ENCODE measurements at places on chromosomes 13 and 19.

GRCh38 chr19:48883726-48884125 is 11.5 kb downstream of the PPP1R15A start:
- no peak for DNase-seq

- no peak for DNase-seq
Observed at GRCh38 chr19:51201712-51202111, 23.2 kb upstream of the CD33 start.

- no peak for DNase-seq
Observed at GRCh38 chr13:44274771-44275205, 98.8 kb upstream of the SERP2 start.

GRCh38 chr13:47610687-47611086 is 390.4 kb downstream of the SUCLA2 start:
- DNase-seq, result no peak

DNA sequence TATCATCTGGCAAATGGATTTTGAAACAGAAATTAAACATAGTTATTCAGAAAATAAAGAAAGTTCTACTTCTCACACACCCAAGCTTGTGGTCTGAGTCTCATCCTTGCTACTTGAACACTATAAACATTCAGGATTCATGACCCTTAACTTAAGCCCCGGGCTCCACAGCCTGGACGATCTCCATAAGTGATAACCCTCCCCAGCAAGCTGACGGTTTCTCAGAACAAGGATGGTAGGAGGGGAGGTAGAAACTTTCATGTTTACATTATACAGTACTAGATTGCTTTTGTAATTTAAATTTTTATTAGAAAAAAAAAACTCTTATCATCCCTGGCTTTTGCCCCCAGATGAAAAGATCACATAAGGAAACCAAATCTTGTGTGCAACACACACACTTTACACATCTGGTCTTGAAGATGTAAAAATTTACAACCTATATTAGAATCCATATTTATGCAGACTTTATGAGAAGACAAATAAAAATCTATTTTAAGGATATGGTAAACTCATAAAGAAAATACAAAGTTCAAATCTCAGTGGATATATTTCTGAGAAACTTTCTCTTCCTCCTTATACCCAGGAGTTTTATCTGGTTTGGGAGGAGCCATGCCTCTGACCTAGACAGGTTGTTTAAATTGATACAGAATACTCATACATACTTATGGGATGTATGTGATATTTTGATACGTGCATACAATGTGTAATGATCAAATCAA is 20.0 kb upstream of the ATP12A start:
- no peak for DNase-seq

GRCh38 chr19:29941828-29942403 is at the start of gene URI1:
Gene URI1, plus strand, starts transcription at chr19:29942239. Its CDS starts 309 bp downstream, at chr19:29942548.
- DNase-seq, result peak; percentile 82

- DNase-seq, result no peak
Observed at GRCh38 chr13:44303681-44304432, 69.8 kb upstream of the SERP2 start.

GRCh38 chr13:64639206-64639605 is 2590.9 kb downstream of the PCDH9 start:
- DNase-seq, result no peak

GRCh38 chr13:84126671-84127171 is 244.4 kb upstream of the SLITRK1 start:
- peak; percentile 82 for DNase-seq

GRCh38 chr19:38919837-38920601 is 8.0 kb upstream of the CCER2 start:
- no peak for DNase-seq

GRCh38 chr19:49807058-49807903 is 5.8 kb downstream of the FUZ start:
- no peak for DNase-seq

DNA sequence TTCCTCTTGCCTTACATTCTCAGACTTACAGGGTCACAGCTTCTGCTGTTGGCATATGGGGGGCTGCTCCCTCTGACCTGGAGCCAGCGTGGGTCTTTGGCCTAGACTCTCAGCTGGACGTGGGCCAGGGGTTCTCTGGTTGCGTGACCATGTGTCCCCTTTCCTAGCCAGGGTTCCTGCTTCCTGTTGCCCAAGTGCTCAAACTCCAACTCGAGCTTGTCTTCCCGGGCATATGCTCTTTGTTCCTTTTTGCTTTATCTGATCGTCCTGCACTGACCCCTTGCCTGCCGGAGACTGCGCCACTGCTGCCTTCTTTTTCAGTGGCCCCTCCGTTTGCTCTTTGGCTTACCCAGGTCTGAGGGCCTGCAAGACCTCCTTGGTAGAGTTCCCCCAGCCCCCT is 25.3 kb upstream of the GPR183 start:
- no peak for DNase-seq

DNA sequence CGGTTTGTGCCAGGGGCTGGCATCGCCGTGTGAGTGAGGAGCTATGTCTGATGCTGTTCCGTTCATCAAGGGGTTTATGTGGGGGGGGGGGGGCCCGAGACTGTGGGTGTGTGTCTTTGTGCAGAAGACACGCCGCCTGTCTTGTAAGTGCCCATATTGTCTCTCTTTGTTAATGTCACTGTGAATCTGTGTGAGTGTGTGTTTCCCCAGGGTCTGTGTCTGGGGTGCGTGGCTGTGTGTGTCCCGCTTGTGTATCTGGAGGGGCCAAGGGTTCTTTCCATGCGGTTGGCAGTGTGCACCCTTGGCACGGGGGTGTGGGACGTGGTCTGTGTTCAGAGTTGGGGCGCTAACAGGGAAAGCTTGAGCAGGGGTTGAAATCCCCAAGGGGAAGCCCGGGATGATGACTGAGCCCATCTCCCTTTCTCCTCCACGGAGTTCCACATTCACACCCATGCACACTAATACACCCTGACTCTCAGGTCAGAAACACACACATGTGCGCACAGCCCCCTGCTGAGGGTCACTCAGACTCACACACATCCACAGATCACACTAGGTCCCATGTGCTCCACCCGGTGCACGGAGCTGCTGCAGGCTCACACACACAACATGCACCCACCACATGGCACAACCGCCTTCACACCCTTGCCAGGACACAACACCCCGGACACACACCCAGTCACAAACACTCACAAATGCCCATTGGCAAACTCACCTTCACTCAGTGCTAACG is 1.8 kb downstream of the NCAN start:
- no peak for DNase-seq

GRCh38 chr19:2333027-2333806 is 4.7 kb downstream of the SPPL2B start:
- peak; percentile 81 for DNase-seq

GRCh38 chr13:73849292-73849691 is 284.9 kb downstream of the KLF12 start:
- DNase-seq, result peak; percentile 4

GRCh38 chr19:9627856-9628255 is 6.8 kb upstream of the ZNF561 start:
- DNase-seq, result no peak

DNA sequence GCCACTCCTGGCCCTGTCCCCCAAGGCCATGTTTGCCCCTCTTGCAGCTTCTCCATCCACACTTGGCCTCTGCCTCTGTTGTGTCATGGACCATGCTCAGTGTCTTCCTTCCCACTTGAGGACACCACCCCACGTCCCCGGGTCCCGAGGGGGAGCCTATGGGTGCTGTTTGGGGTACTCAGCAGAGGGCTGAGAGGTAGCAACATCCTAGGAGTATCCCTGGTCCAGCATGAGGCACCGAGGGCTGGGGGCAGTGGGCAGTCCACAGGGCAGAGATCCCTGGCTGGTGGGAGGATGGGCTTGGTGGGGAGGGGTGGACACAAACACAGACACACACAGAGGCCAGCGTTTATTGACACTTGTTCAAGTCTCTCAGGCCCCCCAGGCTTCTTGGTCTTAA is 1.7 kb downstream of the COX7A1 start:
- DNase-seq, result no peak

- no peak for DNase-seq
Observed at GRCh38 chr19:41691268-41691970, 3.3 kb upstream of the CEACAM7 start.

Data from RPMI8226 (cell line).